ENCODE measurements at places on chromosomes 1 and 21.

DNA sequence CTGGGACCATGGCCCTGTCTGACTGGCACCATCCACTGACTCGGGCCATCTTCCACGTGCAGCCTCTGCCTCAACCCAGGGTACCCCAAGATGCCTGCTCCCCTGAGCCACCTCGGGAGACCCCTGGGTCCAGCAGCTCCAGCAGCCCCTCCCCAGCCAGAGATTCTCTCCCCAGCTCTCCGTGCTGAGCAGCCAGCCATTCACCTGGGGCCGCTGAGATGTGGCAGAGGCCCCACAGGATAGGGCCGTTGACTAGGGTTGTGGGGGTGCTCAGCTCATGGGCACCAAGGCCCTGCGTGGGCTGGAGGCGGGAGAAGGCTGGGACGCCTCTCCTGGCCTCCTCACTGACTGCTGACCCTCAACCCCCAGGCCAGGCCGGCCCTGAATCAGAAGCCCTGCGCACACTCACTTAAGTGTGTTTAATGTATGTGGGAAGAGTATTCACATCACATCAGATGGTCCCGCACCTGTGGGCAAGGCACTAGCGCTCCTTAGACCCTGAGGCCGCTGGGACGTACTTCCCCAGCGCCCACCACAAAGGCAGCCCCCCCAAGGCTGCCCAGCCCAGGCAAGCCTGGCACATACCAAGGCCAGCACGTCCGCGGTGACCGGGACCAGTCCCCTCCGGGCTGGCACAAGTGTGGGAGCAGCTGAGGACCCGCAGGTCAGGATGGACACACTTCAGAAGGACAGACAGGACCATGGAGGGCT is 27.8 kb downstream of the SLC19A1 start:
- H3K36me3 ChIP-seq = peaks cover 17% of the 10 kb centered on the region
- no peak overlapping the region for H3K4me3 ChIP-seq
- no peaks in the 10 kb centered on the region for H3K27me3 ChIP-seq
- no peak overlapping the region for H3K27ac ChIP-seq

DNA sequence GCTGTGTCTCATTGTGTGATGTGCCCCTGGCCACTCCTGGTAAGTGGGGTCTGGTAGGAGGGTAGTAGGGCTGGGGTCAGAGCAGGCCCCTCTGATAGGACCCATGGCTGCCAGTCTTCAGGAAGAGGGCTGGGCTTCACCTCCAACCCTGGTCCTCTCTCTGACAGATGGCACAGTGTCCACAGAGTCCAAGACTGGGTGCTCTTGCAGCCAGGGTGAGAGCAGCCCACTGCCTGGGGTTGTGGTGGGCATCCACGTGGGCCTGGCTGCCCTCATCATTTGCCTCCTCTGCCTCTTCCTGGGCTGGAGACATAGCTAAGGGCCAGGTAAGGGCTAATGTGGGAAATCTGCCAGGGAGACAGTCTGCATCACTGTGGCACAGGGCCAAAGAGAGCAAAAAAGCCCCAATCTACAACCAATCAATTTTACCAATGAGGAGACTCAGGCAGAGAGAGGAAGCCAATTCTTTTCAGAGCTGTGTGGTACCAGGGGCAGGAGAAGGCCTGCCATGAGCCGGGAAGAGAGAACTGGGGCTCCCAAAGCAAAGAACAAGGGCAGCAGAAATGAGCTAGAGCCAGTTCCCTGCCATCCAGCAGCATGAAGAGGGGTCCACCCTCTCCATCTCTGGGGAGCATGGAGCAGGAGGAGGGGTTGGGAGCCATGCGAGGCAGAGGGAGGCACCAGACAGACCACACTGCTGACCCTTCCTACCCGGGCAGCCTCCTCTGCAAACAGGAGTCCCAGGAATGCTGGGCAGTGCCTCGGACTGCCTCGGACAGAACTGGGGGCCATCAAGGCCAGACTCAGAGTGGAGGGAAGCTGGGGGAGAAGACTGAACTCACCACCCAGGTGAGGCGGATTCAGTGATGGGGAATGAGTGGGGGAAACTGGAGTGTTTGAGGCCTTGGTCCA is 26.8 kb downstream of the SLC27A3 start:
- no peaks in the 10 kb centered on the region for H3K36me3 ChIP-seq
- no peak overlapping the region for H3K27ac ChIP-seq
- peak; percentile 25 for DNase-seq
- no peaks in the 10 kb centered on the region for H3K27me3 ChIP-seq

DNA sequence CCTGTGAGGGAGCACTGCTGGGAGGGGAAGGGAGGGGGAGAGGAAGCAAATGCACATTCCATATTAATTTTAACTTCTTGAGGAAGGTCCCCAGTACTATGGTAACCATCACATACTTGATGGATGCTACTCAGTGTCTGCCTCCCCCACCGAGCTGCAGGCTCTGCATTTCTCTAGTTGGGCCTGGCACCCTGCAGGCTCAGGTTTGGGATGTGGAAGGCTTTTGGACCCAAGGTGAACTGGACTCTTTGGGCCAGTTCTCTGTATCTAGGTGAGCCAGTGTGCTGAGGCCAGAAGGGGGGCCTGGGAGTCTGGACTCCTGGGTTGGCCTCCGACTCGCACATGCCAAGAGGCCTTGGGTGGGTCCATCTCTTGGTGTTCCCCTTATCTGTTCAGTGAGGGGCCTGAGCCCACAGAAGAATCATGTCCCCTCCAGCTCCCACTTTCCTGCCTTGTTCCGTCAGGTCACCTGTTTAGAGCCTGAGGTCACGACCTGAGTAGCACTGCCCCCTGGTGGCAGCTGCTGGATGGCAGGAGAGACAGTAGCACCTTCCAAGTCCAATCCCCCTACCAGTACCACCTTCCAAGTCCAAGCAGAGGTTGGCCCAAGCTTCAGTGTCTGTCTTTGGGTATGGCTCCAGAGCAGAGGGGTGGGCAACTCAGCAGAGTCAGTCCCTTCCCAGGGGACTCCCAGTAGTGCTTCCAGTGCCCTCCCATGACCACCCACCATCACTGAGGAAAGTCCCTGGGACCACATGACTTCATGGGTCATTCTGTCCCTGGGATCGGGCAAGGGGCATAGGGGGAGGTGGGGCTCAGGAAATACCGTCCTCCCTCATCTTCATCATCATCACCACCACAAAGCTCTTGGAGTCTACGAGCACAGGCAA is 241.8 kb downstream of the TRABD2B start:
- no peaks in the 10 kb centered on the region for H3K36me3 ChIP-seq
- H3K27me3 ChIP-seq = no peaks in the 10 kb centered on the region
- H3K27ac ChIP-seq = no peak overlapping the region
- H3K4me3 ChIP-seq = no peak overlapping the region
- peak; percentile 71 for DNase-seq

- peak overlapping the region; percentile 92 for H3K27ac ChIP-seq
- no peaks in the 10 kb centered on the region for H3K36me3 ChIP-seq
- no peaks in the 10 kb centered on the region for H3K27me3 ChIP-seq
- no peak overlapping the region for H3K4me3 ChIP-seq
- no peak for DNase-seq
- H3K4me1 ChIP-seq = no peaks in the 10 kb centered on the region
Observed at GRCh38 chr1:67818162-67818561, 15.1 kb downstream of the GNG12 start.

DNA sequence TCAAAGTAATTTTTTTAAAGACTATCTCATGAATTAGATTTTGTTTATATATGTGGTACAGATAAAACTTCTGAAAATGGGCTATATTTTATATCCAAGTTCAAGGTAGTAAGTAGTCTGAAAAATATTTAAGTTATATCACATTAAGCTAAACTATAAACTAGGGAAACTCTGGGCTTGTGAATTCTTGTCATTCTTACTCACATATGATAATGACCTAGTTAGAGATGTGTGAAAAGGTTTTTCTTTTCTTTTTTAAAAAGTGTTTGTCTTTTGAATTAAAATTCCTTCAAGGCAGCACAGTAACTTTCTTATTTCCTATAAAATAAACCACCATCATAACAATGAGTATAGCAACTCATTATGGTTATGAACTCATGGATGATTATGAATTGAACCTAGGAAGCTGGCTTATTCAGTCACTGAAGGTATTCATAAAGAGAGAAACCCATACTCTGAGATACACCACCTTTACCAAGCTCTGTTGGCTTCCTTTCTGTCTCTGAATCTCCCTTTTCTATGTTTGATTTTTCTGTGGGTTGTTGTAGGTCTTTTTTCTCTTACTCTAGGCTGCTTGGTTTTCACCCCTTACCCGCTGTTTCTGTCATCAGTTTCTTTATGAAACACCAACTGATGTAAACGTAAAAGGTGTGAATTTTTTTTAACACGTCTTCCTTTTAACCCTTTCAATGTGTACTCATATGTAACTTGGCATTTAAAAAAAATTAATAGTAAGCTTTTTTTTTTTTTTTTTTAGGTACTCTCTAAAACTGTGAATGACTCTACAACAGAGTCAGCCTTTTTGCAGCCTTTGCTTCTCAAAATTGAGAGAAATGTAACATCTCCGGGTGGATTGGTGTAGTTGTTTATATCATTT is 25.2 kb downstream of the IL12RB2 start:
- H3K36me3 ChIP-seq = no peaks in the 10 kb centered on the region
- H3K4me1 ChIP-seq = no peaks in the 10 kb centered on the region
- no peak overlapping the region for H3K27ac ChIP-seq
- no peak for DNase-seq
- no peak overlapping the region for H3K4me3 ChIP-seq
- no peaks in the 10 kb centered on the region for H3K27me3 ChIP-seq

All from Peyer's patch (tissue), 4 donors.